ENCODE measurements at places on chromosomes 1 and 21. TPM values are rescaled to one million over a fixed set of nuclear protein-coding genes. Genes with fewer than 3 reads are reported as not detected.

COL6A2 gene
- 474 TPM for total RNA-seq

SLC44A3 gene
- 14.1 TPM for total RNA-seq

TEDDM1 gene
- not detected for total RNA-seq

MCOLN3 gene
- 8.1 TPM for total RNA-seq

CACHD1 gene
- total RNA-seq: 17.9 TPM

ADAMTS5 gene
- 1.5 TPM for total RNA-seq

ORC1 gene
- 4.7 TPM for total RNA-seq

CEP104 gene
- total RNA-seq: 49.5 TPM

SPRR1B gene
- 0.73 TPM for total RNA-seq

DNA sequence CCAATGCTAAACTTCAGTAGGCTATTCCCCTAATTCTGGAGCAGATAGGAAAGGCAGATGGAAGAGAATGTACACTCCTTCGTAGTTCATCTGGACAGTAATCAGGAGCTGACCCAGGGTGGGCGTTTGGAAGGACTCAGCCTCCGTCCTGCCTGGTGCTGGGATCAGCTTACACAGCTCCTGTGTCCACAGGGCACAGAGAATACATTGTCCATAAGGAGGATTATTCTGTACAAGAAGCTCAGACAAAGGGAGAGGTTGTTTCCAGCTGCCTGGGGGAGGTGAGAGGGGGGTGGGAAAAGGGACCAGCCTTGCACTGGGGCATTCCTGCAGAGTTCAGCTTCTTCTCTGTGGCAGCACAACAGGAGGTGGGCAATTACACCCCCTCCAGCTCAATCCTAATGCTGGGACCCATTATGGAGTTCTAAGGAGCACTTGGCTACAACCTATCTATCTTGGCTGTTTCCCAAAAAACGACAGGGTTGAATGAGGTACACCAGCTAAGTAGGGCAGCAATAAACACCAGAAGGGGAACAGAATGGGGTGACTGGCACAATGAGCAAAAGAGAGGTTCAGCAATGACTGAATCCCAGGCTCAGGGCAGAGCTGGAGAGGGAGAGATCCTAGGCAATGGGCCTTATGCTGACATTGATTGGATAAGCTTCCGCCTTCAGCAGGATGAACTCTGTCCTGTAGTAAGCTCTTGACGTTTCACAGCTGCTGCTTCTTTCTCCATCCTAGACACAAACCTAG lies 7.4 kb downstream of the MED8 start:
- DNase-seq: peak; percentile 29

DNA sequence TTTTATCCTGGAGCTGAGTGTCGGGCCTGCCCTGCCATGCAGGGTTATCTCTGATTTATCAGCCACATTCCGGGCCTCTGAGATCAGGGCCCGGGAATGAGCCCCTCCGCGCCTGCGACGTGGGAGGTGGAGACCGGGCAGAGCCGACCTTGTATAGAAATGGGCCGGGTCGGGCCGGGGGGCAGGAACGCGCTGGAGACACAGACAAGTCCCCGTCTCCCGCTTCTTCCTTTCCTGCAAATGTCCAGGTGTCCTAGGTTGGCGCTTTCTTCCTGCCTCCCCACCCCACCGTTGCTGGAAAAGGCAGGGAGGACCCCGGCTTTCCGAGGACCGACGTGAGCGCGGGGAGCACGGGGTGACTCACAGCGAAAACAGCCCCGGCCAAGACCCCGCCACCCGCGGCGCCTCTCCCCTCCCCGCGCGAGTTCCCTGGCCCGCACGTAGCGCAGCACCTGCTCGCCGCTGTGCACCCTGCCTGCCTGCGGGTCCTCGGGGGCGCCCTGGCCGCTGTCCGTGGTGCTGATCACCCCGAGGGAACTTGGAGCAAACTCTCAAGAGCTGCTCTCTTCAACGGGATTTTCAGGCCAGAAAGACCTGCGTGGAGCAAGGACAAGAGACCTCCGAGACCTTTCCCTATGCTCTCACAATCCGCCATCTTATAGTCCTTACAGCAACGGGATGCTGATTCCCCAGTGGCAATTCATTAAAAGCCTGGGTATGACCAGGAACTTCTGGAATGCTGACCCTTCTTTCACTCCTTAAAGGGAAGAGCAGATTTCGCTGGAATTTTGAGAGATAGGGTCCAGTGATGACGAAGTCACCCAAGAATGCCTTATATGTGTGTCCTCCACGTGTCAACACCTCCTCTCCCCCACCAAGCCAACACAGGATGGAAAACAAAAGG lies 475 bp upstream of the NPPB start:
- DNase-seq: no peak

DNA sequence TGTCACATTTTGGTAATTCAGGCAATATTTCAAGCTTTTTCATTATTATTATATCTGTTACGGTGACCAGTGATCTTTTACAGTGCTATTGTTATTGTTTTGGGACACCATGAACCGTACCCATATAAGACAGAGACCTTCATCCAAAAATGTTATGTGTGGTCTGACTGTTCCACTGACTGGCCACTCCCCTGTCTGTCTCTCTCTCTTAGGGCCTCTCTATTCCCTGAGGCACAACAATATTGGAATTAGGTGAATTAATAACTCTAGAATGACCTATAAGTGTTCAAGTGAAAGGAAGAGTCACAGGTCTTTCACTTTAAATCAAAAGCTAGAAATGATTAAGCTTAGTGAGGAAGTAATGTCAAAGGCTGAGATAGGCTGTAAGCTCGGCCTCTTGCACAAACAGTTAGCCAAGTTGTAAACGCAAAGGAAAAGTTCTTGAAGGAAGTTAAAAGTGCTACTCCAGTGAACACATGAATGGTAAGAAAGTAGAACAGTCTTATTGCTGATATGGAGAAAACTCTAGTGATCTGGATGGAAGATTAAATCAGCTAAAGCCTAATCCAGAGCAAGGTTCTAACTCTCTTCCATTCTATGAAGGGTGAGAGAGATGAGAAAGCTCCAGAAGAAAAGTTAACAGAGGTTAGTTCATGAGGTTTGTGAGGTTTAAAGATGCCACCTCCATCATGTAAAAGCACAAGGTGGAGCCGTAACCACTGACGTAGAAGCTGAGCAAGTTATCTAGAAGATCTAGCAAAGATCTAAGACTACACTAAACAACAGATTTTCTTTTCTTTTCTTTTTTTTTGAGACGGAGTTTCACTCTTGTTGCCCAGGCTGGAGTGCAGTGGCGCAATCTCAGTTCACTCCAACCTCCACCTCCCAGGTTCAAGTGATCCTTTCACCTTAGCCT lies 19.7 kb upstream of the DIPK1A start:
- DNase-seq: no peak

- peak; percentile 53 for DNase-seq
Observed at GRCh38 chr1:47780469-47780995, 216.7 kb downstream of the TRABD2B start.

DNA sequence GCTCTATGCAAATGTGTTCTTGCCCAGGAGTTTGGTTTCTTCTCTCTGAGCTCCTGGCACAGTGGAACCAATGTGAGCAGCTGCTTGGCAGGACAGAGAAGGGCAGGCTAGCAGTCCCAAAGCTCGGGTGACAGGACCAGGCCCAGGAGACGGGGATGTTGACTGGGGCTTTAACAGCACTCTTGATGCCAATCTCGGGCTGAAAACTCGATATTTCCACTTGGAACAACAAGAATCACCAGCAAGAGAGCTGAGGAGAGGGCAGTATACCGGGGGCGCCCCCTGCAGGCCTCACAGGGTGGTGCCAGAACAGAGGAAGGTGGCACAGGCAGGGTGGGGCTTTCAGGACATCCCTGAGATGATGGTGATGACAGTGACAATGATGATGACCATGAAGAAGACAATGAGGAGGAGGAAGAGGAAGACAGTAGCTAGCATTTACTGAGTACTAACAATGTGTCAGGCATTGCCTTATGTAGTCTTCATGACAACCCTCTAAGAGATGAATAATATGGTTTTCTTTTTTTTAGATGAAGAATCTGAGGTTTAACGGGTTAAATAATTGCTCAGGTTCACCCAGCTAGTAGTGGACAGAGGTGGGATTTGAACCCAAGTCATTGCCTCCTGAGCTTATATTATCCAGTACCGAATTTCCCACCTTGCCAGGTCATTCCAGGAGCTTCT lies 2.7 kb upstream of the KCNJ9 start:
- no peak for DNase-seq

DNA sequence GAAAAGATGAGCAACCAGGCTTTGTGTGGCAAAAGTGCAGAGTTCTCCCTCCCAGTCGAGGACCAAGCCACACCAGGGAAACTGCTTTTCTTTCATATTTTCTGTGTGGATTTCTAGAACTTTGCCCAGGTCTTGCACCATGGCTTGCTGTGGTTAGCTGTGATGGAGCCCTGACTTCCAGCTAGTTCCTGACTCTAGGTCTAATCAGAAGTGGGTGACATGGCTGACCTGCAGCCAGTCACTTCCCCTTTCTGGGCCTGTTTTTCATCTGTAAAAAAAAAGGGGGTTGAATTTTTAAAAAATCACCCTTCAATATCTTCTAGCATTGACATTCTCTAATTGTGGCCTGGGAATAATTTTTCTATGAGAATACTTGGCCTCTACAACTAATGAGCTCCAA lies 491.2 kb upstream of the USP24 start:
- no peak for DNase-seq

- DNase-seq: no peak
Observed at GRCh38 chr1:212267460-212267859, 17.8 kb upstream of the PPP2R5A start.

DNA sequence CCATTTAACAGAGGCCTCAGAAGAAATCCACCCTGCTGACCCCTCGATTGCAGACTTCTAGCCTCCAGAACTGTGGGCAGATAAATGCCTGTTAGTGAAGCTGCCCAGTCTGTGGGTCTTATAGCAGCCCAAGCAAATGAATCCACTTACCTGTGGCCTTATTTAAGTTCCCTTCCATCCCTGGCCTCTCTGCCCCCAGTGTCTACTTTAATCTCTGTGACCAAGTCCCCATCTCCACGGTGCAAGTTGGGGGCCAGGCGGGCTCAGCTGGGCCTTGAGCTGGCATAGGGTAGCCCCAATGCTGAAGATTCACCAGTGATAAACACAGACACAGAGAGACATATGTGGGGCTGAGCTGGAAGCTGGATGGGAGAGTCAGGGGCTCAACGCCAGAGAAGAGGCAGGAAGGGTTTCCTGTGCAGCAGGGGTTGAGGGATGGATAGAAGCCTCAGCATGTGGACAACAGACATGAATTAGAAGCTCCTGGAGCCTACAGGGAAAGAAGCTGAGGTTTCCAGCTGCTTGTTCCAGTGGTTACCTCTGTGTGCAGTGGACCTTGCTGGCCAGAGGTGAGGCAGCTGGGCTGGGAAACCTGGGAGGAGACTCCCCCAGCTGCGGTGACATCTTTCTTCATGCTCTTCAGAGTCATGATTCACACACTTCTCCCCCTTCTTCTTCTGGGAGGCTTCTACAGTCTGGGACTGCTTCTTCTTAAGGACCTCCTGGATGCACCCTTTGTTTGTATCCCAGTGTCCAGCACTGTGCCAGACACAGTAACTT lies 13.4 kb upstream of the B3GALT5 start:
- DNase-seq: no peak

DNA sequence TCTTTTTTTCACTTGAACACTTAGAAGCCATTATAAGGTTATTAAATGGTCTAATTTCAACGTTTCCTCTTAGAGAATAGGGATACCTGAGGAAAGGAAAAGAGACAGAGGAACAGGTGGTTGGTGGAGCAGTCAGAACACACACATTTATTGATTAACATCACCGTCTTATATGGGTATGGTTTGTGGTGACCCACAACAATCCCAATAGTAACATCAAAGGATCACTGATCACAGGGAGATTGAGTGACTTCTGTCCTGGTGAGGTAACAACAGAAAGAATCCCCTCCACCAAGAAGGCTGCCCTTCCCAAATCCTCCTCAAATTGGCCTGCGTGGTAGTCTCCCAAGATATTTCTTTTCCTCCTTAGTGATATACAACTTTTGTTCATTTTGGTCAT lies 474.0 kb downstream of the PLPP3 start:
- DNase-seq: no peak

DNA sequence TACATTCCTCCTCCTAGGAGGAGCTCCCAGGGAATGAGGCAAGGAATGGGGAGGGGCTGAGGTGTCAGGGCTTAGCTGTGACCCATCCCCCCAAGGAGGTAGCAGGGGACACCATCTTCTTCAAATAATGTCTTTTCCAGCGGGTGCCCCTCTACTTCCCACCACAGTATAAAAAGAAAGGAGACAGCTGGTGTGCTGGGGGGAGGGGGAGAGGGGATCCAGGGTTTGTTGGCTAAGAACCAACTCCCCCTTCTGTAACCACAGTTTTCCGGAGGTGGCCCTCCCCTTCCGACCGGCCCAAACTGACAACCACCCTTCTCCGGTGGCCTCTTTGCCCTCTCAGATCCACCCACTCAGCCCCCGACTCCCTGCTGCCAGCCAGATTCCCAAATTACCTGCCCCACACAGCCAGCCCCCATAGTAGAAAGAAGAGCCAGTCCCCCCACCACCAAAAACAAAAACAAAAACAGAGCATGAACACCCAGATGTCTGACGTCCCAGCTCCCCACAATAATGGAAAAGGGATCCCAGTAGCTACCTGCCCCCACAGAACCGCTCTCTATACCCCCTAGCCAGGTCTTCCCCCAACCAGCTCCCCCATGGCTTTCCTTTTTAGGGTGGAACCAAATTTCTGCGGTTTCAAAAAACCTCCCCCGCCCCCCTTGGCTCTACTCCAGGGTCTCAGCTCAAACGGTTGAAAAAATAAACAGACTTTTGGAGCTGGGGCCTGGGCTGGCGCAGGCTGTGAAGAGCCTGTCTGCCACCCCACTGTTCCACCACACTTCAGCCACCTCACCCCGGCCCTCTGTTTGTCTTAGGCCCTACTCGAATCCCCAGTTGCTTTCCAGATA lies 2.1 kb downstream of the ARHGEF2 start:
- peak; percentile 79 for DNase-seq

GRCh38 chr1:19400192-19400611 lies 85.1 kb downstream of the CAPZB start:
- DNase-seq: no peak

- no peak for DNase-seq
Observed at GRCh38 chr21:42463861-42464515, 32.0 kb downstream of the RSPH1 start.

DNA sequence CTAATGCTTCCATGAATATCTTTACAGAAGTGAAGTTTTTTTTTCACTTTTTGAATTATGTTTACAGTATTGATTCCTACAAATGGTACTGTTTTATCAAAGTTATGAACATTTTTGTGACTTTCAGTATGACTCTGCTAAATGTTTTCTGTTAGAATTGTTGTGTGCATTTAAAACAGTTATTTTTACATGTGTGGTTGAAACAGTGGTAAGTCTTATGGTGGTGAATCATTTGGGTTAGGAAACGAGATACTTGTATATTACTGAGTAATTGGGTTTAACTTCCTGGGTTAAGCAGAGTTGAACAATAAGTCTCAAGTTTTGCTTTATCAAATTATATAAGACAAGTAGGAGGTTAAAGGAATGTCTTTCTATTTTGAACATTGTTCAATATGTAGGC lies 66.8 kb downstream of the VPS13D start:
- no peak for DNase-seq

DNA sequence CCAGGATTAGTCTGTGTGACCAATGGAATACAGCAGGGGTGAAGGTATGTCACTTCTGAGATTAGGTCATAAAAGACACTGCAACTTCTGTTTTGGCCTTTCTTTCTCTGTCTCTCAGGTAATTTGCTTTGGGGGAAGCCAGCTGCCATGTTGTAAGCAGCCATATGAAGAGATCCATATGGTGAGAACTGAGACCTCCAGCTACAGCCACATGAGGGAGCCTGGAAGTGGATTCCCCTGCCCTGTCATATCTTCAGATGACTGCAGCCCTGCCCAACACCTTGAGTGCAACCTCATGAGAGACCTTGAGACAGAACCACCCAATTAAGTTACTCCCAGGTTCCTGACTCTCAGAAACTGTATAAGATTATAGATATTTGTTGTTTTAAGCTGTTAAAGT lies 70.1 kb upstream of the ESRRG start:
- no peak for DNase-seq

All from left lung (tissue), 14 donors.